ENCODE measurements at places on chromosomes 1 and 21.

GRCh38 chr1:17239420-17239819 lies 9.5 kb upstream of the PADI3 start:
- DNase-seq = peak; percentile 57

DNA sequence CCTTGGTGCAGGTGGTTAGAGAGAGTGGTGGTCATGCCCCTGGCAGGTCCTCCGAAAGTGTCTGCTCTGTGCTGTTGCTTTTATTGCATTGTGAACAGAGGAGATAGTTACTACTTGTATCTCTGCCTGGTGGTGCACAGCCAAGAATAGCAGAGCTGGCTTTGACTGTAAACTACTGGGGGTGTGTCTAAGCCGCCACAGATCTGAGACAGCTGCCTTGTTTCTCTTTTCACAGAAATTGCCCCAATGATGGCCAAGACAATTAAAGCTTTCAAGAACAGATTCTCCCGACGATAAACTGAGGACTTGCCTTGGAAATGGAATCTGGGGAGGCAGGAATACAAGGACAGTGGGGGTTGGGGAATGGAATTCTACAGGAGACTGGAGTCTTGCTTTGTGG lies 16.0 kb downstream of the ELOA start:
- DNase-seq = no peak

DNA sequence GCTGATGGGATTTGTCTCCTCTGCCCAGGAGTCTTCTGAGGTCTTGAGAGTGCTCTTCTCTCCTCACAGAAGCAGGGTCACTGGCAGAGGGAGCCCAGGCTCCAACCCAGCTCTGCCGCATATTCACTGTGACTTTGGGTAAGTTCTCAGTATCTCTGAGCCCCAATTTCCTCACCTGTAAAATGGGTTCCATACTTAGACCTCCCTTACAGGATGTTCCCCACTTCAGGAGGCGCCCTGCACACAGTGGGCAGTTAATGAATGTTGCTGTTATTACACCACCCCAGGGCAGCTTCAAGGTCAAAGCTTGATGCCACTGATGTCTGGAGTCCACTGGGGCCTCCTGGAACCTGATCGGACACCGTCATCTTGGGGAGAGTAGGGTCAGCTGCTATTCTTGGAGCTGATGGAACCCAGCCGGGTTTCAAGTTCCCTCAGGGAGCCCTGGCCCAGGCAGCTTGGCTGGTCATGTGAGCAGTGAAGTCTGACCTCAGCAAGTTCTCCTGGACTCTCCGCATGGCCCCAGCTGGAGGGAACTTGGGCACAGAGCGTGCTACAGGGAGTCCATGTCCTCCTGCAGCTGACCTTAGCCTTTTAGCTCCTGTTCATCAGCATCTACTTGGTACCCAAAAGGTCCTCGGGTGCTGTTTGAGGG lies 21.8 kb downstream of the COA7 start:
- no peak for DNase-seq

DNA sequence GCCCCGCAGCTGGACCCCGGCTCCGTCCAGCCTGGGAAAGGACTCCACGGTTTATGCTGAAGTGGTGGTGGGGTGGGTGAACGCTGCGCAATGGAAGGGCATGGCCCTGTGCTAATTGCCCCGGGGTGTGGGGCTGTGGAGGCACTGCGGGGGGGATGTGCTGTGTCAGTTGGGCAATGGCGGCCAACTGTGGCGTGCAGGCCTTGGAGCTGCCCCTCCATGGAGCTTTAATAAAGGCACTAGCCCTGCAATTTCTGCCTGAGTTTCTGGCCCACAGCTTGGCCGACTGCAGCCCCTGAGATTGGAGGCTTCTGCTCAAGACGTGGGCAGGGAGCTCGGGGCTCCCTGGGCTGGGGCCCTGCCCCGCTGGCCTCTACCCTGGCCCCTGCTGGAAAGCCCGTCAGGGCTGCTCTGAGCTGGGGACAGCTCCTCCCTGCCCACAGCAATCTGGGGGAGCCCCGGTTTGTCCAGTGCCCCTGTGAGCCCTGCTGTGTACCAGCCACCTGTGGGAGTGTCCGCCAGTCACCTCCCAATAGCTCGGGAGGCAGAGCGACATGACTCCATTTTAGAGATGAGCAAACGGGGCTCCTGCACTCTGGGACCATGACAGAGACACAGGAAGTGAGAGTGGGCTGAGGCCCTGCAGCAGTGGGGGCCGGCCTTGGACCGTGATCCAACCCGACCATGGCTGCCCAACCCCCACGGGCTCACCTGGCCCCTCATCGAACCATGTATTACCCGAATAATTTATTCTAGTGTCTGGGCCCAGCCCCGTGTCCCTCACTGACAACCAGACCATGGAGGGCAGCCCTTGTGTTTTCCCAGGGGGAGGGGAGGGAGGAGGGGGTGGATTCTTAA lies 8.7 kb upstream of the TNFRSF14 start:
- DNase-seq = no peak

- DNase-seq = no peak
These were observed 2.2 kb upstream of the ATP1A2 start for GRCh38 chr1:160113407-160113806.

DNA sequence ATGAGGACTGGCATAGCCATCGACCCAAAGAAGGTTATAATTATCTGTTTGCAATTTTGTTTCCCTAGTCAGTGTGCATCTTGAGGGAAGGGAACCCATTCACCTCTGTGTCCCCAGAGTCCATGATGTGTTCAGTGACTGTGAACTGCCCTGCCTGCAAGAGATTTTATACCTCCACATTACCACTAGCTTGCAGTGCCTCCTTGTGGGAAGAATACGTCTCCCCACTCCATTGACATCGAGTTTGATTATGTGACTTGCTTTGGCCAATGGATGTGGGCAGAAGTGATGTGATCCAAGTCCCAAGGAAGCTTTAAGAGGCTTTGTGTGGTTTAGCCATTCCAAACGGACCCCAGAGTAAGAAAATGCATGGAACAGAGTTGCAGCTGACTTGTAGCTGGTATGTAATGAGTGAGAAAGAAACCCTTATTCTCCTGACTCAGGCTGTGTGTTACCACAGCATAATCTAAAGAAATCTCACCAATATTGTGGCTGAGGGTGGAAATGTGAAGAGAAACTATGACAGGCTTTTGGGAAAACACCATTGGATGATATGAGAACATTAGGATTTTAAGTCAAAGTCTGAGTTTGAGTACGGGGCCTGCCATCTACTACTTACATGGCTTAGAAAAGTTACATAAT lies 47.8 kb upstream of the NRDC start:
- no peak for DNase-seq

GRCh38 chr1:15950302-15950701 lies 25.6 kb downstream of the ZBTB17 start:
- DNase-seq = no peak

- no peak for DNase-seq
These were observed 2.3 kb upstream of the KCNC4 start for GRCh38 chr1:110207831-110208230.

GRCh38 chr1:90347366-90347765 lies 352.5 kb downstream of the ZNF326 start:
- DNase-seq = no peak

GRCh38 chr1:26317612-26318337 lies at the start of gene CD52:
TSS of gene CD52 (plus strand) at chr1:26317958. CDS start at chr1:26318018, 60 bp downstream.
- DNase-seq = no peak

GRCh38 chr1:184734980-184735379 lies 19.7 kb downstream of the EDEM3 start:
- no peak for DNase-seq

DNA sequence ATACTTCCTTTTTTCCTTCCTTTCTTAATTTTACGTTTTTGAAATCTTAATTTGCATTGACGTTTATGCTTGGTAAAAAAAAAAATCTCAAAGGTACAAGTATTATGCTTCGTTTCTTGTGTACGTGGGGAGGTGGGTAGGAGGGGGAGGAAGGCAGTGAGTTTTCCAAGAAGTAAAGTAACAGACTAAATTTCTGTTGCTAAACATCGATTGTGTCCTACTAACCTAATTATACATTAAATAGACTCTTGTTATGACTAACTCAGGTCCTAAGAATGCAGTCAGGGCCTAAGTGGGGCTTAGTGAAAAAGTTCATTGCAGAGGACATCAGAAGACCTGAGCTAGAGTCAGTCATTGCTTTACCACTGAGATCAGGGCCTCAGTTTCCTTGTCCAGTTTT lies 17.5 kb downstream of the NEK7 start:
- DNase-seq = no peak

GRCh38 chr1:53264048-53264447 lies 25.7 kb upstream of the MAGOH start:
- DNase-seq = no peak

- DNase-seq = no peak
These were observed 56.6 kb downstream of the NKAIN1 start for GRCh38 chr1:31183126-31183525.

DNA sequence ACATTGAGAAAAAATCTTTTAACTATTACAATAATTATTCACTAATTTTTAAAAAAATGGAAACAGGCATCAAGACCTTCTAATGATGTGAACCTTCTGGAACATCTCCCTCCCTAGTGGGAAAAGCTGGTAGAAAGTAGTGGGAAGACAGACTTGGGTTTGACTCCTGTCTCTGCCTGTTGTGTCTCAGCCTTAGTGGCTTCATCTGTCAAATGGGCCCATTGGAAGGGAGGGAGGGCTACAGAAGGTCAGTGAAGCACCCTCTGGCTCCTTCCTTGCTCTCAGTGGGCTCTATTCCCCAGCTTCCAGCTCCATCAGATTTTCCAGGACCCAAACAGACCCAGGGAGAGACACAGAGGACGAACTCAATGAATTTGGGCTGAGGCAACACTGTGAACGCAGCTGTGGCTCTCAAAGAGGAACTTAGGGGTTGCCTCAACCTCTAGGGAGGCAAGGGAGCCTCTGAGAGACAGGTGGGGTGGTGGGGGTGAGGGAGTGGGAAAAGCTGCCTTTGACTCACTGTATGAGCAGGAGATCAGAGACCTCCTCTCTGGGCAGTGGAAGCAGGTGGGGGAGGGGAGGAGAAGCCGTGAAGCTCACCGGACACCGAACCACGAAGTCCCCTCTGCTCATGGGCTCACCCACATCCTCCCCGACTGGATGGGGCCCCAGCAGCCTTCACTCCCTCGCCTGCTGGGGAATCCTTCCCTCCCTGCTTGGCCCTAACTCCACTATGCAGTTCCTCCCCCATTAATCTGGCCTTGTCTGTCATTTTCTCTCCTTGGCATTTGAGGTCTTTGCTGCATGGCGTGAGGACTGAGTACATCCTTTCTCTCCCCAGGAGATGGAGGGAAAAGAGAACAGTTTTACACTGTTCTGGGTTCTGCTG lies 4.5 kb downstream of the CNR2 start:
- DNase-seq = no peak

GRCh38 chr1:16978567-16979474 lies 1.6 kb downstream of the MFAP2 start:
- no peak for DNase-seq

DNA sequence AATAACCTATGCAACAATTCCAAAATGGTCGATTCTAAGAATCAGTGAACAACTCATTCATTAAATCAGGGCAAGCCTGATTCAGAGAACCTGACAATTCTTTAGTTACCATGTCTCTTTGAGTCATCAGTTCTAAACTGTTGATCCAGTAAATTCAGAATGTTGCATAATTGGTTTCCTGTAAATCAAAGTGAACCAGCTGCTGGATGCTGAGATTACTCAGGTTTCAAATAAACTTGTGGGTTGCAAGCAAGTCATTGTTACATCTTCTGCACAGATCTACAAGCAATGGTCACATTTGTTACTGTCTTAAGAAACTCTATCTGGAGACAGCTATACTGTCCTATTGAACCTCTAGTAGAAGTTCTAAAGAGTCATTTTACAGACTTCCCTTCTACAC lies 16.5 kb downstream of the PLA2G2D start:
- DNase-seq = peak; percentile 71

DNA sequence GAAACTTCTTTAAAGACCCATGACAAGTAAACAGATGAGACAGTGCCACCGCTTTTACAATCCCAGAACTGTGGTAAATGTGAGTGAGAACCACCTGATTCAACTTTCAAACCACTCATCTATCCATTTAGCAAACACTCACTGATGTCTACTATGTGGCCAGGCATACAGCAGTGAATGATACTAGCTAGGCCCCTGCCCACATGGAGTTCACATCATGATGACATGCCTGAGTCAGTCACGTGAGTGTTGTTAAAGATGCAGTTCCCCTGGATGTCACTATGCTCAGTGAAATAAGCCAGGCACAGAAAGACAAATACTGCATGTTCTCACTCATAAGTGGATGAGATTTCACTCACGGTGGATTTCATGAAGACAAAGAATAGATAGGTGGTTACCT lies 28.4 kb downstream of the STX6 start:
- no peak for DNase-seq

GRCh38 chr1:43418858-43419257 lies 29.2 kb downstream of the SZT2 start:
- no peak for DNase-seq

DNA sequence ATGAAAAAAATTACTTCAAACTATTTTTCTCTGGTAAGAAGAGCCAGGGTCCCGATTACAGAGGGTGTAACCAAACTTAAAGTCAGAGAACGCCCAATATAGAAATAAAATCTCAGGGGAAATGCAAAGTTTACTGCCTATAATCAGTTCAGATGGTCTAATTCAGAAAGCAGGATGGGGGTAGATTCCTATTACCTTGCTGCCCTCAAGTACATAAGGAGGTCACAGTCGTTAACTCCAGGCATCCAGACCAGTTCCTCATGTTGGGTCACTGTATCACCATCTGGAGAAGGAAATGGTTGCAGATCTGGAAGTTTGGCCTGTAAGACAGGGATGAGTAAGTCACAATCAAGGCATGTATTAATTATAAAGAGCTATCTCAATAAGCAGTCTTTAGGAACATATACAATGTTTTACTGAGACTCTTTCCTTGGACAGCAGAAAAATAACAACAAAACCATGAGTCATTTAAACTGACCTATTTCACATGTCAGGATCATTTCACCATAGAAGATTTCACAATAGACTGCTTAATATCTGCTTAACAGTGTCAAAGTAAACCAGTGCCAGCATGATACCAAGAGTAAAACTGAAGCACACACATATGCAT lies 179.4 kb downstream of the SLC45A1 start:
- DNase-seq = no peak

DNA sequence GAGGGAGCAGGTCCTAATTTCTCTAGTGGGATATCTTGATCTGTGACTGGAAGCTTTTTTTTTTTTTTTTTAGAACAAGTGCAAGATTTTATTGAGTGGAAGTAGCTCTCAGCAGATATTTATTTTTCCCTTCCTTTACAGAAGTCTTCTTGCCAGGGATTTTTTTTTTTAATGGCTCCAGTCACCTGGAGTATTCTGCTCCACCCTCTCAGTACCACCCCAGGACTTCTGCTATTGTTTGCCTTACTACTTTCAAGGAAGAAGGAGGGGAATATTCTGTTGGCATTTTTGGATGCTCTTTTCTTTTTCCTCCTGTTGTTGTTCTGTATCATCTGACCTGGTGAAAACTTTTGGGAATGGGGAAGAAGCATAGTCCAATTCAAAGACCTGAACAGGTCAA lies 23.1 kb upstream of the CYP2J2 start:
- no peak for DNase-seq
